ENCODE measurements at places on chromosomes 2 and 18.

DNA sequence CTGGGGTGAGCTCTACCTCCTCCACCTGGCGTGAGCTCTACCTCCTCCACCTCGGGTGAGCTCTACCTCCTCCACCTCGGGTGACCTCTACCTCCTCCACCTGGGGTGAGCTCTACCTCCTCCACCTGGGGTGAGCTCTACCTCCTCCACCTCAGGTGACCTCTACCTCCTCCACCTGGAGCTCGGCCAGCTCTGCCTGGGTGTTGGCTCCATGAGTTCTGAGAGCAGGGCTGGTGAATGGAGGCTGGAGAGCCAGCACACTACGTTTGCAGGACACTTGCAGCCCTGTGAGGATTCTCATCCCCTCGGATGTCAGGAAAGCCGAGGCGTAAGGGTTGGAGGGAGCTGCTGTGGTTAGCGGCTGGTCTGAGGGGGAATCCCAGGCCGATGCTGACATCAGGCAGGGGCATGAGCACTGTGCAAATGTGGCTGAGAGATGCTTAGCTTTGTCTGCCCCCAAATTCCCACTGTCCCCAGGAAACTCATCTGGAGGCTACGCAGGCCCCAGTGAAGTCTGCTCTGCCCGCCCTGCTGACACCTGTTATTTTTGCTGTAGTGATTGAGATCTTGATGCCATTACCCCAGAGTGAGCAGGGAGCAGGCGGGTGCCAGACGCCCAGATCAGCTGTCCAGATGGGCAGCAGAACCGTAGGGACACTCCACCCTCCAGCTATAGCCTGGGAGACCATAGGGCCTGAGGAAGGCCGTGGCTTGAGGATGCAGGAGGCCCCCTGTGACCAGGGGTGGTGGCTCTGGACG, 3.3 kb downstream of the CROCC2 start:
- DNase-seq: no peak

GRCh38 chr2:28480403-28481049, 15.3 kb upstream of the PLB1 start:
- DNase-seq: no peak

DNA sequence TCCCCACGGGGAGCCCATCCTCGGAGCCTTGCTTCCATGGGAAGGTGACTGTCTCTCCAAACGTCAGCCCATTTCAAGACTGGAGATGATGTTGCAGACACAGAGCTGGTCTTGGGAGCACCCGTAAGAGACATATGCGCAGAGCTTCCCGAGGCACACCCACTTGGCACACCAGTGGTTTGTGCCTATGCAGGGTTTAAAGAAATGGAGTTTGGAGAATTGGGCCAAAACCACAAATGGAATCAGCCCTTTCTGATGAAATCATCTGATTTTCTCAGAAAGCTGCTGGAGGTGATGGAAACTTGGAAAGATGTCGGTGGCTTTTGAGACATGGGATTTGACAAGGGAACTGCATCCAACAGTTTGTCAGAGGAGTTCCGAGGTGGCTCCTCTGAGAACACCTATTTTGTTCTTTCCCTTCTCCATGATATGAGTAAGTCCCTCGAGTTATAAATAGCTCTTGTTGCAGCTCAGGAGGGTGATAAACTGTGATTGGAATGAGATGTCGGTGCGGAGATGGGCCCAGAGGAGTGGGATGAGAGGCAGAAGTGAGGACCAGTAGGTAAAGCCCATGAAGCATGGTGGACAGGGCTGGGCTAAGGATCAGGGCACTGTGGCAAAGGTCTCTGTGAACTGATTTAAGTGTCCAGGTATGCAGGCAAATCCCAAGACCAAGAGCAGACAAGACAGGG, 225.7 kb downstream of the ACKR3 start:
- DNase-seq: no peak

- DNase-seq: no peak
These were observed 157.8 kb downstream of the C1D start for GRCh38 chr2:67904966-67905365.

GRCh38 chr18:21391074-21391673, 149.1 kb downstream of the GREB1L start:
- DNase-seq: no peak

DNA sequence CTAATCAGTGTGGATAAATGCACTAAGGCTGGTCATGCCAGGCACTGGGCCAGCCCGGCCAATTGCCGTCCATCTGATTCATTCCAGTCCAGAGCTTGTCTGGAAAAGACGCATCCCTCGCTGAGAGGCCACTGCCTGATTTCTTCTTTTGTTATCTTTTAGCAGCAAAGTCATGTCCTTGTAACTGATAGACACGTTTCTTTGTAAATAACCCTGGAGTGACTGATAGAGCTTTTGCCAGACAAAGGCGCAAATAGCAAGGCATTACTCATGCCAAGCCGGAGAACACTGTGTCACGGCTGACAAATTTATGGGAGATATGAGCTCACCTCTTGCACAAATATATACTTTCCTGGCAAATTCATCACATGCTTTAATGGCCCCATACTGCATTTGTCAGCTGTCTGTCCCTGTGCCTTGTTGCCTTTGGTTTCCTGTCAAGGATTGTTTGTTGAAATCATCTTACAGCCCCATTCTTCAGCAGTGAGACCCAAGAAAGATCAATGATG, 164.4 kb downstream of the ETAA1 start:
- no peak for DNase-seq

- no peak for DNase-seq
These were observed 539.0 kb upstream of the TNP1 start for GRCh38 chr2:217398860-217399259.

DNA sequence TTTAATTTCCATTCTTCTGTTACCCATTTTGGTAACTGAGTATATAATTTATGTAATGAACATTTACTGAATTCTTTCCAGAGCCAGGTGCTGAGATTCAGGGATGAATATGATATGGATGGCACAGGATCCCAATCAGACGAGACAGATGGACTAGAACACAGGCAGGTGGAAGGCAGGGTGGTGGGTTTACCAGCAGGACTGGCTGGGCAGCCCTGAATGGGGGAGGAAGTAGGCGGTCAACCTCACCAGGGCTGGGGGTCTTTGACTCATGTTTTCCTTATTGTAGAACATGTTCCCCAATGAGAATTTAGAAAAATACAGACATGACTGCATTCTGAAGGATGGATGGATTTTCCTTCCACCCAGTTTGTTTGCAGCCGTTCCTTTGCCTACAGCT, 80.3 kb downstream of the CIB4 start:
- no peak for DNase-seq

GRCh38 chr2:147689220-147689909, 155.5 kb upstream of the ACVR2A start:
- no peak for DNase-seq

DNA sequence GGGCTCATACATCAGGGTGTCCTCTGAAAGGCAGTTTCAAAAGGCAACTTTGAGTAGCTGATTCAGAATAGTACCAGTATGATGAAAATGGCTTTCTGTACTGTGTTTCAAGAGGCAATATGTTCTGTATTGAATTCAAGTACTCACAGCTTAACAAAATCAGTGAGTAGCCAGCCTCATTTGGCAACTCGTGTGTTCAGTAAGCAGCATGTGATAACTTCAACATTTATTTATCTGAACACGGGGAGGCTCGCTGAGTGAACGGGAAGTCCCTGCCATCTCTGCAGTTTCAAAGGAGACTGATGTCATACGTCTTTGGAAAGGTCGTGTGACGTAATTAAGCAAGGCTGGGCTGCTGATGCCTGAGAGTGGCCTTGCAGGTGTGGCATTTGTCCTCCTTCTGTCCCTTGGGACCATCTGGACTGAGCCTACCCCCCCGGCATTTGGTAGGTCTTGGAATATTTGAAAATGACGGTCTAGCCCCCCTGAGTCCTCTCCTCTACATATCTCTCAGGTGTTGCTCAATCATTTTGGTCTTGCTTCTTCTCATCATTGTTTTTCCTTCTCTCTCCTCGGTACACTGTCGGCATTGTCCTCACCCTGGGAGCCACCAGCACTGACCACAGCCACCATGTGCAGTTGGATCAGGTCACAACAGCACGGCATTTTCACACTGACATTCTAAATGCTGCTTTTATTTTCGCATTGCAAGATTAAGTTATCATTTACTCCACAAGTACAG, 62.8 kb downstream of the SMIM21 start:
- no peak for DNase-seq

GRCh38 chr2:143422681-143423080, 293.5 kb downstream of the ARHGAP15 start:
- no peak for DNase-seq

DNA sequence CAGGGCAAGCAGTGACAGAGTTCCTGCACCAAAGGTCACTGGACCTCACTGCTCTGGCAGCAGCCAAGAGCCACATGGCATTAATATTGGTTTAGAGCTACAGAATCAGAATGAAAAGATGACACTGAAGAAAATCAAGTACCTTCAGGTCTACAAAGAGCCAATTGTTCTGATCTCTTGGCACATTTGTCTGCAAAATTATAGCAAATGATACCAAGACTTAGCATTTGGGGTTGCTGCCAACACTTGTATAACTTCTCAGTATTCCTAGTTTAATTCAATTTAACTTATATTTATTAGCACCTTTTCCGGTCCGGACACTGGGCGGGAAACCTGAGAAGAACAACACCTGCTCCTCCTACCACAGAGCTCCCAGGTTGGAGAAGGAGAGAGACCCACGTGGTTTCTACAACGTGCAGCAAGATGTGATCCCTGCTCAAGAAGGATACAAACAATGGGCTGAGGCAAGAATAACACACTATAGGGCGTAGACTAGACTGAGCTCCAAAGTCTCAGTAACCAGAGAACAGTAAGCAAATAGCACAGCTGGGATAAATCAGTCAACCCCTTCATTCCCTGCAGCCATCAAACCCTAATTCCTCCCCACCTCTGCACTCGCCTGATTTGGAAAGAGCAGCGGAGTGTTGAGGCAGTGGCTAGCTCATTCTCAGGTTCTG, 2.4 kb downstream of the LRRC30 start:
- DNase-seq: no peak

DNA sequence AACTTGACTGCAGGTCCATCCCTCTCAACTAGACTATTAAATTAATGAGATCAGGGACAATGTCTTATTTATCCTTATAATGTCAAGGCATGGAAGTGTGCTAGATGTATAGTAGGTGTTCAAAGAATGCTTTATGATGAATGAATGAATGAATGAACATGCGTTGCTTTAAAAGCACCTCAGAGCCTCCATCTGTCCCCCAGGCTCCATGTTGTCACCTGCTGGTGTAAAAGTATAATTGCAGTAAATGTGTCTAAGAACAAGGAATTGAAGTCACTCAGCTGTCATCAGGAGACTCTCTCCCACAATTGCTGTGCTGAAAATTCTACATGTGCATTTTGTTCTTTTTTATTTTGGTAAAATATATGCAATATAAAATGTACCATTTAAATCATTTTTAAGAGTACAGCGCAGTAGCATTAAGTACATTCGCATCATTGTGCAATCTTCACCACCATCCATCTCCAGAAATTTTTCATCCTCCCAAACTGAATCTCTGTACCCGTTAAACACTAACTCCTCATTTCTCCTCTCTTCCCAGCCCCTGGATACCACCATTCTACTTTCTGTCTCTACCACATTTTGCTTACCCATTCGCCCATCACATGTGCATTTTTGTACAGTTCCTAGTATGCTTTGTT, 52.6 kb downstream of the GNAL start:
- DNase-seq: no peak

GRCh38 chr18:76013057-76013456, 482.0 kb downstream of the ZNF516 start:
- DNase-seq: no peak

GRCh38 chr2:184402381-184402780, 195.9 kb upstream of the ZNF804A start:
- no peak for DNase-seq

DNA sequence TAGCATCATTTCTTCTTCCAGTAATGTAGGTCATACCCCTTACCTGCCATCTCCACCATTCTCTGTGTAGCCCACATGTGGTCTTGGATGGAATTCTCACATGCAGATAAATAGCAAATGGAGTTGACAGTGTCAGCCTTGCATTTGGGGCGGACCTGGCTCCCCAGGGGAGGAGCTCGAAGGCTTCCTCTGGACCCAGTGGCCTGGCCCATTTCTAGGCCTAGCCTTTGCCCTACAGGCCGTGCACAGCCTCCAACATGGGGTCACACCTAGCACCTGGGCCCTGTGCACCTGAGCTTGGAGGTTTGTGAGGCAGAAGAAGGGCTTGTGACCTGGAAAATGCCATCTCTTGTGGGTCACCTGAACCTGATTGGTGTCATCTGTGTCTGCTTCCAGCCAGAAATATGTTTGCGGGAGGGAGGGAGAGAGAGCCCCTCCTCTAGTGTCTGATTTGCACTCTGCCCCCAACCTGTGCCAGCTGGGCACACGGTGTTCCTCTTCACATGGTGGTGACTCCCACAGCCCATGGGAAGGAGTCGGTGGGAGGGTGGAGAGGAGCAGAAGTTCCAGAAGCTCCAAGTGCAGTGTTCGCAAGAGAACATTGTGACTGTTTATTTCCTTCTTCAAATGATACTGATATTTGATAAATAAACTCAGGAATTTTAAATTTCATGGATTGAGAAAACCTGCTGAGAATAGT, 33.0 kb downstream of the ITGB1BP1 start:
- no peak for DNase-seq

All from left hindlimb (tissue), 1 donor.